Midbrain (tissue), 1 donor: ENCODE measurements at places on chromosomes 12 and 14.
A peak's percentile ranks its signal among the peaks of the same experiment; 100 is the strongest.

DNA sequence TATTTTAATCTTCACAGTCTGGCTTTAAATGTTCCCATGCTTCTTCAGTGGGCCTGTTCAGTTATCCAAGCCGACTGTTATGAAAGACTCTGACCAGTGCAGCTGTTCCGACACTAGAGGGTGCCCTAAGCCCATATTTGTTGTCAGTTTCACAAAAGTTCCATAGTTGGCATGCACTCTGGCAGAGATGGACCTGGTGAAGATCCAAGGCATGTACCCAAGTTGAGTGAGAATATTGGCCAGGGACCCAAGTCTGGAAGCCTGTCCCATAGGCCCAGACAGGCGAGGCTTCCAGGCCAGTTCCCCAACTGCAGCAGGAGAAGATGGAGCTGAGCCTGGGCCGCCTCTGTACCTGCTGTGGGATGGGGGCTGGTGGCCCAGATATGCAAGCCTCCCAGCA lies 27.4 kb upstream of the GUCY2C start:
- peak; percentile 7 for DNase-seq

DNA sequence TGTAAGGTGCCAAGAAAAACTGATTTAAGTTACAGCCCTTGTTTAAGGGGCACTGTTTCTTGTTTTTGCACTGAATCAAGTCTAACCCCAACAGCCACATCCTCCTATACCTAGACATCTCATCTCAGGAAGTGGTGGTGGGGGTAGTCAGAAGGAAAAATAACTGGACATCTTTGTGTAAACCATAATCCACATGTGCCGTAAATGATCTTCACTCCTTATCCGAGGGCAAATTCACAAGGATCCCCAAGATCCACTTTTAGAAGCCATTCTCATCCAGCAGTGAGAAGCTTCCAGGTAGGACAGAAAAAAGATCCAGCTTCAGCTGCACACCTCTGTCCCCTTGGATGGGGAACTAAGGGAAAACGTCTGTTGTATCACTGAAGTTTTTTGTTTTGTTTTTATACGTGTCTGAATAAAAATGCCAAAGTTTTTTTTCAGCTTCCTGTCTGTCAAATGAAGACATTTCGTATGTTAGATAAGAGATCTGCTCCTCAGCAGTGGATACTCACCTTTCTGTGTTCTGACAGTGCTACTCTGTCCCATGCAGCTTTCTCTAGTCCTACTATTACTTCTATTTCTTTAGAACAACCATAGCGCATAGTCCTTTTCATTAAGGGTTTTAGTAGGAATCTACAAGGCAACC lies 1.2 kb upstream of the PA2G4 start:
- no peak for DNase-seq

DNA sequence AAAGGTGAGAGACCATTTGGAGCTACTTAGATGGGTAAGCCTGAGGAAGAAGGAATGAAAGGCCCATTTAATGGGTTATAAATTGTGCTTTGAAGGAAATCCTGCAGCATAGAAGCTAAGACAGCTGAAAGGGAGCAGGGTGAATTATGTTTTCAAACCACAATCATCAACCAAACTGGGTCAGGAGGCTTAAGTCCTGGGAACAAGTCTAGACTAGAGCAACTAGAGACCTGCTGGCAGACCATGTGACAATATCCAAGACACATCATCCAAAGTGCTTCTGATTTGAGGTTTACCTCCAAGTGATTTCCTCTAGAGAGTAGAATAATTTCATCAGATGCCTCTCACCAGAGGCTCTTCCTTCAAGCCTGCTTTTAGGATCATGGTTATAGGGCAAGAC lies 53.7 kb downstream of the MAP3K9 start:
- DNase-seq, result no peak

DNA sequence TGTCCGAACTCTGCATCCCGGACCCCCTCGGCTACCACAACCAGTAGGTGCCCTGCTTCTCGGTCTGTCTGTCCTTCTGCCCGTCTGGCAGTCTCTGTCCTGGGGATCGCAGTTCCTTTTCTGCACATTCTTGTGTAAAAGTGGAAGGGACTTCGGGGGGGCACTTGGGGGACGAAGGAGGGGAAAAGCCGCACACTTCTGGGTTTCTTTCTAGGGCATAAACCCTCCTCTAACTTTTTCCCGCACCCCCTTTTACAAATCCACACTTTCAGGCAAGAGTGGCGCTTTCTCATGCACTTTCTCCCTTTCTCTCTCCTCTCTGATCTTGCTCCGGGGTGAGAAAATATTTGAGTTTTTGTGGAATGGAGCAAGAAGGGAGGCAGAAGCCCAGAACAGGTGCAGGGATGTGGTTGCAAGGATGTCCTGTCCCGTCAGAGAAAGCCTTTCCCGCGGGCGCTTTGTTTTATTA lies 506 bp downstream of the ESRRB start:
- no peak for DNase-seq

DNA sequence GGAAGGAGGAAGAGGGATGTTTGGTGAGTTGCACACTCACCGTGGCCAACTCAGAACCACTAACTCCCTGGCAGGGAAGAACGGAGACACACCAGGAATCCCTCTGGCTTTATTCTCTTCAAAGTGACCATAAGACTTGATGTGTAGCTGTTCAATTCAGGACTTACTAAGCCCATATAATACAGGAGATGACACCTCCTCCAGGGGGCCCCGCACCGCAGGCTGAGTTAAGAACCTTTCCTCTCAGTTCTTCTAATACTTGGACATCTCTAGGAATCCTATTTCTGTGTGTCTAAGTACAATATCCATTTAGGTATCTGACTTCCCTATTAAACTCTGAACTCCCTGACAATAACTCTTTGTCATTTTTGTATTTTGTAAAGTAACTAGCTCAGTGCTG lies 49.5 kb downstream of the DCAF4 start:
- DNase-seq, result no peak

GRCh38 chr12:95164656-95165055 lies 52.6 kb downstream of the FGD6 start:
- no peak for DNase-seq

- DNase-seq, result peak; percentile 61
These were observed 2.2 kb upstream of the NFKBIA start for GRCh38 chr14:35406506-35407305.

DNA sequence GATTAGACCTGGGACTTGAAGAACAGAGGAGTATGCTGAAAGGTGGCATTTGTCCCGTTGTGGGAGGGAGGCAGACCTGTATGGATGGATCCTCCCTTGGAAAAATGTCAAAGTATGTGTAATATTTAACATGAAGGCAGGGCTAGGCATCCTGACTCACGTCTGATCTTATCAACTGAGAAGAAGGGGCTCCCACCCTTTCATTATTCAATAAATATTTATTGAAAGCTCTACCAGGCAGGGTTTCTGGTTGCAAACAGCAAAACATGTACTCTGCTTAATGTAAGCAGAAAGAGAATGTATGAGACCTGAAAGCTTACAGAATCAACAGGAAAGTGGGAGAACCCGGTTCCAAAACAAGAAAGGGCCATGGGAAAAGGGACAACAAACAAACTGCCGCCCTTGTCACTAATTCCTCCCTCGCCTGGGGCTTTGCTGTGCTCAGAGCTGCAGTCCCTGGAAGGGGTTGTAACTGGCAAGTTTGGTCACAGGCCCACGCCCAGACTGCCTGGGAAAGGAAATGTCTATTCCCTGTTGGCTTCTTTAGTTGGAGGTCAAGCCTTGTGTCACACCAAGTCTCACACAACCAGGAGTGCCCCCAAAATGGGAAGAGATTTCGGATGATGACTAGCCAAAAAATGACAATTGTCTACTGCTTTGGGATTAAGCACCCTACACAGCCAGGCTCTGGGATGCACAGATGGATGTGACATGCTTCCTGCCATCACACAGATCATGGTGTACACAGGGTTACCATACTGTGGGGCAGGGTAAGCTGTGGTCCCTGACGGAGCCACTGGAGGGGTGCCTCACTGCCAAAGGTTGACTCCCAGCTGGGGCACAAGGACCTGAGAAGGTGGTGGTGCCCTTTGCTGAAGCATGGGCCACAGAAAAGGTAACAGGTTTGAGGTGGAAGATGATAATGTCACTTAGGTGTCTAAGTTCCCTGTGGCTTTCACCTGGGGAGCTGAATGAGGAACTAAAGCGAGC lies 36.8 kb downstream of the RAB35 start:
- DNase-seq, result no peak

DNA sequence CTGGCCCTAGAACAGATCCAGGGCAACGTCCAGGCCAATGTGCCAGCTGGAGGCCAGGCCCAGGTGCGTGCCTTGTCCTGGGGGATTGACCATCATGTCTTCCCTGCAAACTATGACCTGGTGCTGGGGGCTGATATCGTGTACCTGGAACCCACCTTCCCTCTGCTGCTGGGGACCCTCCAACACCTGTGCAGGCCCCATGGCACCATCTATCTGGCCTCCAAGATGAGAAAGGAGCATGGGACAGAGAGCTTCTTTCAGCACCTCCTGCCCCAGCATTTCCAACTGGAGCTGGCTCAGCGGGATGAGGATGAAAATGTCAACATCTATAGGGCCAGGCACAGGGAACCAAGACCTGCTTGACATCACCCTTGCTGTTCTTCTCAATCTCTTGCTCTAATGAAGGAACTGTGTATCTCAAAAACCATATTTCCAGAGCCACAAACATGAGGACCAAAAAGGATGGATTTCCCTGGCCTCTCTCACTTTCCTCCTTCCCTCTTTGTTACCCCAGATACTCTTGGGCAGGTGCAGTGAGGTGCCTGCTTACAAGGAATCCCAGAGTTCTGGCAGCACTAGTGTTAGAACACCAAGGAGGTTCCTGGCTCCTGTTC lies 2.2 kb upstream of the TSFM start:
- no peak for DNase-seq

GRCh38 chr12:15428632-15429031 lies 106.3 kb downstream of the PTPRO start:
- DNase-seq, result no peak

GRCh38 chr12:47964106-47964728 lies 821 bp downstream of the TMEM106C start:
- no peak for DNase-seq

GRCh38 chr12:64933791-64934190 lies 109.3 kb downstream of the TBC1D30 start:
- DNase-seq, result no peak

DNA sequence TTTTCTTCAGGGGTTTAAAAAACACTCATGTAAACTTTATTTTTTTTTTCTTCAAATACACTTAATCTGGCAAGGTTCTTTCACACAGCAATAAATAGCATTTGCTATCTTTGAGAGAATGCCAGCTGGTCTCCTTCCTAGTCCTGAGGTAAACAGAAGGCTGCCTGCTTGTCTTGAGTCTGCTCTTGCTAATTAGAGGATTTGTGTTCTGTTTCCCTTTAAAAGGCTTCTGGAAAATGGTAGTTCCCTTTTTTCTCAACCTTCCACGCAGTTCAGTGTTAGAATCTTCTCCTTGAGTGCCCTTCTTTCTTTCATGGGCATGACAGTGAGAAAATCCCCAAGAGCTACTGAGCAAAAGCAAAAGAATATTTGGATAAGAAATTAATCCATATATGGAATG lies 92.3 kb upstream of the DCN start:
- peak; percentile 30 for DNase-seq

GRCh38 chr12:71702590-71702989 lies 16.7 kb downstream of the TMEM19 start:
- no peak for DNase-seq

DNA sequence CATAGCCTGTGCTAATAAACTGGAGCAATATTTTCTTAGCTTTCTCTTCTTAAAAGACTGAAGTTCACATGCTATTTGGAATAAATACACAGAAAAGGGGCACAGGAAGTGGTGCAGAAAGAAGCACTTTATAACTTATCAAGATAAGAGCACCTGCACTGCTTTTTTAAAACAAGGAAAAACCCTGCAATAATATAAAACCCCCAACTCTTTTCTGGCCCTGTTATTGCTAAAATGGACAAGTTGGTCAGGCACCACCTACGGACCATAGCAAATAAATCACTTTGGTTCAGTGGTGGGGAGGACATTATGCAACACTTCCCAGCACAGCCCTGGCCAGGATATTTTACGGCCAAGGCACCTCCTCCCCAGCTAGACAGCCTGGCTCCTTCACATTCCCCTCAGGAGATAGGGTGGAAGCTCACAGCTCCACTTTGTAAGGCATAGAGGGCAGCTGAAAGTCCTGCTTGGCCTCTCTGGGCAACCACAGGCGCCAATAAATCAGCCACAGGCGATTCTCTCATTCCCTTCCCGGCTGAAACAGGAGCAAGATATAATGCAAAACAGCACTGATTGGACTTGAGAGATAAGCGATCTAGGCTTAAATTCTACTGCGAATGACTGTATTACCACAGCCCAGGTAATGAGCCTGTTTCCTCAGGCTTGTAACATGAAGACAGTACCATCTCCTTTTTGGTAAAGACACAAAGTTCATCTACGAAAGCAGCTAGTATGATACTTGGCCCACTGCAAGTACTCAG lies 2.0 kb downstream of the ZBTB25 start:
- DNase-seq, result no peak

GRCh38 chr12:102876883-102877282 lies 40.2 kb downstream of the PAH start:
- no peak for DNase-seq

DNA sequence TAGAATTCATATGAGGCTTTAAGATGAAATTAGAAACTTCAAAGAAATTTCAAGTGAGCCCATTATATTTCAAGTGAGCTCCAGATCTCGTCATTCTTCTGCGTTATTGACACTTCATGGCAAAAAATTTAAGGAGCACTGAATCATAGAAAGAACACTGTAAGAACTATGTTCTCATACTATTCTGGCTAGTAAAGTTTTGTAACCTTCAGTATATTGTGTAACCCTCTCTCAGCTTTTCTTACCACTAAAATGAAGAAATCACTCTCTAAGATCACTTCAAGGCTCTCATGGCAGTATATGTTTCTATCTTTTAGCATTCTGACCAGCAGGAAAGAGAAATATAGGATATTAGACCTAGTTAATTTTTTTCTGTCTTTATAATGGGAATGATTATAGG lies 6.3 kb downstream of the GPHN start:
- DNase-seq, result no peak

DNA sequence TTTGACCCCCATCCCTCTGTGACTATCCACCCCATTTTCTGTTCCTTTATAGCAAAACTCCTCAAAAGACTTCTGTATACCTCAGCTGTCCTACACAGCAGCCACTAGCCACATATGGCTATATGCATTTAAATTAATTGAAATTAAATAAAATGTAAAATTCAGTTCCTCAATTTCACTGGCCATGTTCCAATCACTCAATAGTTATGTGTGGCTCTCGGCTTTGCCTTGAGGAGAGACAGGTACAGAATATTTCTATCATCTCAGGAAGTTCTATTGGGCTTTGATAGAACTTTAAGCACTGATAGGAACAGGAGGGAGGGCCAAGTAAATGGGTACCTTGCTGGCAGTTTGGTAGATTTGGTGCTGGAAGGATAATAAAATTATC lies 280.3 kb upstream of the AMIGO2 start:
- no peak for DNase-seq

- no peak for DNase-seq
These were observed 961 bp downstream of the SRRM4 start for GRCh38 chr12:118982302-118982701.

GRCh38 chr12:19332196-19332595 lies 107.1 kb upstream of the AEBP2 start:
- no peak for DNase-seq

GRCh38 chr12:105479710-105480109 lies 149.2 kb downstream of the C12orf75 start:
- no peak for DNase-seq

GRCh38 chr12:106157802-106158201 lies 19.0 kb upstream of the NUAK1 start:
- no peak for DNase-seq

GRCh38 chr12:20350495-20350894 lies 17.8 kb upstream of the PDE3A start:
- no peak for DNase-seq

- no peak for DNase-seq
These were observed 18.9 kb downstream of the CCND2 start for GRCh38 chr12:4292341-4293073.
